ENCODE measurements at places on chromosomes 5 and 9.

DNA sequence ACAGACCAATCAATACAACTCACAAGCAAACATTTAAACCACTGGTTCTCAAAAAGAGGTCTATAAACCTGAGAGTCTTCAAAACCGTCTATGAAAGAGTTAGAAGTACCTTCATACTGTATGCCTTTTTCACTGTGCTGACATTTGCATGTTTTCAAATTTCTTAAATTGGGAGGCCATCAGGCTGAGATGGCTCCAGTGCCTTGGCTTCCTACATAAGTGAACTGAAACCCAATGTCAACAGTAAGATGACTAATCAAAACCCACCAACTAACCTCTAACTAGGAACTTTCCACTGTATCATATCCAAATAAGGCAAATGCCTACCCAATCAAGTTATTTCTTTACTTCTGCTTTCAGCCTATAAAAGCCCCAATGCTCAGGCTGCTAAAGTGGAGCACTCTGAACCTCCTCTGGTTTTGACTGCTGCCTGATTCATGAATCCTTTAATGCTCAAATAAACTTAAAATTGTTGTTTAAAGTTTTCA, 35.1 kb downstream of the FAM13B start:
- H3K36me3 ChIP-seq, result no peaks in the 10 kb centered on the region
- H3K4me3 ChIP-seq, result no peak overlapping the region
- H3K27me3 ChIP-seq, result no peaks in the 10 kb centered on the region
- peaks cover 12% of the 10 kb centered on the region for H3K4me1 ChIP-seq
- no peak for DNase-seq

- H3K4me3 ChIP-seq, result no peak overlapping the region
- H3K36me3 ChIP-seq, result no peaks in the 10 kb centered on the region
- H3K27ac ChIP-seq, result no peak overlapping the region
- no peaks in the 10 kb centered on the region for H3K27me3 ChIP-seq
- no peak for DNase-seq
- H3K4me1 ChIP-seq, result no peaks in the 10 kb centered on the region
Measured at GRCh38 chr9:32200896-32201295, 183.5 kb upstream of the ACO1 start.

DNA sequence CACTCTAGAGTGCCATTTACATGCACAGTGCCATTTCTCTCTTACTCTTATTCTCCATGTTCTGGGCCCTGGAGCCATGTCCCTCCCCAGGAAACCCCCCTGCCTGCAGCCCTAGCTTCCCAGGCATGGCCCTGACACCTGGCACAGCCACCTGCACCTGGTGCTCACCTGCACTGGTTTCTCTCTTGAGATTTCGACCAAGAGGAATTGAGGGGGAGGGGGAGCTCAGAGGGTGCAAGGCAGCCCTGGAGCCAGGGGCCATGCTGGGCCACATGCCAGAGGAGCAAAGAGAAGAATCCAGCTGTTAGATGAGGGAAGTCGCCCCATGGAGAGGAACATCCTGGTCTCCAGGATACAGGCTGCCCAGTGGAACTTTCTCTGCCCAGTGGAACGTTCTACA, 65.0 kb upstream of the RAPGEF1 start:
- H3K4me1 ChIP-seq, result no peaks in the 10 kb centered on the region
- H3K36me3 ChIP-seq, result no peaks in the 10 kb centered on the region
- DNase-seq, result no peak

DNA sequence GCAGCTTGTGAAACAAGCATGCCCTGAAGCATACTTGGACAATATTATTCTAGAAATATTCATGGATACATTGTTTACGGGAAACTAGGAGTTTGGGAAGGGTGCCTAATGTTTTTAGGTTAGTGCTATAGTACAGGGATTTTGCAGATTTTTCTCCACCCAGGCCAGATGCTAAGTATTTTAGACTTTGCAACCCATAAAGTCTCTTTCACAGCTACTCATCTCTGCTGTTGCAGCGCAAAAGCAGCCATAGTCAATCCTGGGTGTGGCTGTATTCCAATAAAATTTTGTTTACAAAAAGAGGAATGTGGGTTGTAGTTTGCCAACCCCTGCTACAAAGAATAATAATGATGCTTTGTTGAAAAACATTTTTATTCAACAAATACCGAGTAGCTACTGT, 106.2 kb downstream of the CEMIP2 start:
- DNase-seq, result no peak
- no peak overlapping the region for H3K4me3 ChIP-seq
- H3K36me3 ChIP-seq, result no peaks in the 10 kb centered on the region
- H3K27me3 ChIP-seq, result no peaks in the 10 kb centered on the region
- no peaks in the 10 kb centered on the region for H3K4me1 ChIP-seq
- no peak overlapping the region for H3K27ac ChIP-seq
